Left ventricle myocardium superior (tissue), 1 donor: ENCODE measurements at places on chromosomes 11 and 22.

DNA sequence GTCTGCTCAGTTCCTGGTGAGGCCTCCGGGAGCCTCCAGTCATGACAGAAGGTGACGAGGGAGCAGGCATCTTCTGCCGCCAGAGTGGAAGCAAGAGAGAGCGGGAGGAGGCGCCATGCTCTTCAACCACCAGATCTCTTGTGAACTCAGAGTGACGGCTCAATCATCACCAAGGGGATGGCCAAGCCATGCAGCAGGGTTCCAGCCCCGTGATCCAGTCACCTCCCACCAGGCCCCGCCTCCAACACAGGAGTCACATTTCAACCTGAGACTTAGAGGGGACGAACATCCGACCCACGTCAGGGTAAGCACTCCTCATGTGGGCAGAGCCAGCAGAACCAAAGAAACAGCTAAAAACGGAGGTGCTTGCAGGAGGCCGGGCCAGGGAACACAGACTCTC, 1470.5 kb downstream of the BRD1 start:
- DNase-seq = peak; percentile 13

- DNase-seq = peak; percentile 55
Observed at GRCh38 chr11:17972987-17973386, 39.9 kb downstream of the SERGEF start.

GRCh38 chr22:38352436-38352835, 35.2 kb upstream of the CSNK1E start:
- DNase-seq = no peak

DNA sequence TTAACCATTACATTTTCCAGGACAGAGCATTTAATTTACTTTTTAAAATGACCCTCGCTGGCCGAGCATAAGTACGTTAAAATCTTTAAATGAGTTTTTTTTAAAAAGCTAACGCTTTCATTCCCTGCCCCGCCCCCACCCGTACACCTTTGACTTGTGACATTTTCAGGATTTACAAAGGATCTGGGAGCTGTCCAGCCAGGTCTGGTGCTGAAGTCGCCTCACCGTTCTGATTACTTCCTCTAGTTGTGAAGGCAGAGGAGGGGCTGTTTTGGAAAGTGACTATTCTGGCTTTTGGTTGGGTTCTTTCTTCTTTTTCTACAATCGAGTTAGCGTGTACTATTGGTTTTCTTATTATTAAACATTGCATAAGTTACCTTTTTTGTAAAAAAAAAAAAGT, 2.9 kb downstream of the C11orf87 start:
- DNase-seq = peak; percentile 30

GRCh38 chr22:41248758-41249157, 8.0 kb upstream of the CHADL start:
- peak; percentile 55 for DNase-seq

- no peak for DNase-seq
Observed at GRCh38 chr11:44306052-44306917, 3.7 kb downstream of the ALX4 start.
